Amniotic stem cell (primary cell): ENCODE measurements at places on chromosomes 1 and 21.

DNA sequence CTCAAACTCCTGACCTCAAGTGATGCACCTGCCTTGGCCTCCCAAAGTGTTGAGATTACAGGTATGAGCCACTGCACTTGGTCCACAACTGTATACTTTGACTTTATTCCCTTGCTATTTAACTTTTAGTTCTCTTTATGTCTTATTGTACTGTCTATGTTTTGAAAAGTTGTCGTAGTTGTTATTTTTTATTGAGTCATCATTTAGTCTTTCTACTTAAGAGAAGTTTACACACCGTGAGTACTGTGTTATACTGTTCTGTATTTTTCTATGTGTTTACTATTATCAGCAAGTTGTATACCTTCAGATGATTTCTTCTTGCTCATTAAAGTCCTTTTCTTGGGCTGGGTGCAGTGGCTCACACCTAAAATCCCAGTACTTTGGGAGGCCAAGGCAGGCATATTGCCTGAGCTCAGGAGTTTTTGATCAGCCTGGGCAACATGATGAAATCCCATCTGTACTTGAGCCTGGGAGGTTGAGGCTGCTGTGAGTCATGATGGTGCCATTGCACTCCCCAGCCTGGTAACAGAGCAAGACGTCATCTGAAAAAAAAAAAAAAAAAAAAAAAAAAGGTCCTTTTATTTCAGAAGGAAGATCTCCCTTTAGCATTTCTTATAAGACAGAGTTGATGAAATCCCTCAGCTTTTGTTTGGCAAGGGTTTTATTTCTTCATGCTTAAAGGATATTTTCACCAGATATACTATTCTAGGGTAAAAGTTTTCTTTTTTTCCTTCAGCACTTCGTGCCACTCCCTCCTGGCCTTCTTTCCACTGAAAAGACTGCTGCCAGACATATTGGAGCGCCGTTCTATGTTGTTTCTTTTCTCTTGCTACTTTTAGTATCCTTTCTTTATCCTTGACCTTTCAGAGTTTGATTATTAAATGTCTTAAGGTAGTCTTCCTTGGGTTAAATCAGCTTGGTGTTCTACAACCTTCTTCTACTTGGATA is 47.6 kb downstream of the TNFSF18 start:
- DNase-seq: no peak

DNA sequence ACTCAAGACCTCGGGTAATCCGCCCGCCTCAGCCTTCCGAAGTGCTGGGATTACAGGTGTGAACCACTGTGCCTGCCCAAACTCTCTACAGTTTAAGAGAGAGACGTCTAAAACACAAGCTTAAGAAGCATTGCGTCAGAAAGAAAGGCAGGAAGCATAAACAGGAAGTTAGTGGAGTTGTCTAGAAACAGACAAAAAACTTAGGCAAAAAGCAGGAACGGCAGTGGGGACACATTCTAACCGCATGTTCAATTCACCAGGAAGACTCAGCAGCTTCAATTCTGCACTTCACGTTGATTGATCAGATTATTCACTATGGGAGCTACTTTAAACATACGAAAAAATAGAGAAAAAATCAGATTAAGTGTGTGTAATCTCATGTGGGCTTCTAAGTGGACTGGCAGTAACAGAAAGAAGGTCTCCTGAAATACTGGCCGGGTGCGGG is 7.4 kb downstream of the CFAP74 start:
- DNase-seq: no peak

DNA sequence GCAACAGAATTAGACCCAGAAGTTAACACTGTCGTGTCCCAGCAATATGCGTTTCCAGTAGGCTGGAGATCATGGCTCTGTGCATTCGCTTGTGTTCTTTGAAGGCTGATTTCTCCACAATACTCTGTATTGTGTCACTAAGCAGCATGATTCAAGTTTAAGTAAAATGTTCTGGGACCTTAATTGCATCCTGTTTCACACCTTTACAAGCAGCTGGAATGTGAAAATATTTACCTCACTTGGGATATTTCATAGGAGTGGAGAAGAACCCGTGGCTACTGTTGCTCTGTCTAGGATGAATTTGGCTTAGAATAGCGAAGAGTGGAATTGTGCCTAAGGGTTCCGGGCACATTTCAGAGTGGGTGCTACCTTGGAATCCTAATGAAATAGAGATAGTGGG is 6.3 kb downstream of the PTGFRN start:
- no peak for DNase-seq

- DNase-seq: no peak
These were observed 27.3 kb downstream of the ZNF691 start for GRCh38 chr1:42873670-42874069.

DNA sequence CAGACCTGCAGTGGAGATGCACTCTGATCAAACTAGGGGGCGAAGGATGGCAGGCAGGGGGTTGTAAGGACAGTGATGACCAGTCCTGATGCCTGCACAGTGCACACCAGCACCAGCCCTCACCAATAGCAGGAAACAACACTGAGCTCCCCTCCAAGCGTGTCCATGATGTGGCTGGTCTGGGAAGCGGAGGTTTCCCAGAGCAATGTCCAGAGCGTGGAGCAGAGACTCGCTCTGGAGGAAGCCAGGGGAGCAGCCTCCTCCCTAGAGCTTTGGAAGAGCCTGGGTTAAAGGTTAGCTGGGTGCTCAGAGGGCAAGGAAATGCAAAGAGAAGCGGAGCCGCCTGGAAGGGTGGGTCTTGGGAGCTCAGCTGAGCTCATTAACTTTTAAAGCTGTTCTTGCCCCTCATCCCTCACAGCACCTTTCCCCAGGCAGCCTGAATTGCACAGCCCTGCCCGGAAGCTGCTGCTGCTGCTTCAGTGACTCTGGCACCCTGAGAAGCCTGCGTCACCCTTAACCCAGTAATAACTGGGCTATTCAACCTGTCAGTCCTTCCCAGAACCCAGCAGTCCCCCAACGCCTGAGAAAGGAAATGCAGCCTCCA is 162.2 kb upstream of the RAB4A start:
- no peak for DNase-seq

DNA sequence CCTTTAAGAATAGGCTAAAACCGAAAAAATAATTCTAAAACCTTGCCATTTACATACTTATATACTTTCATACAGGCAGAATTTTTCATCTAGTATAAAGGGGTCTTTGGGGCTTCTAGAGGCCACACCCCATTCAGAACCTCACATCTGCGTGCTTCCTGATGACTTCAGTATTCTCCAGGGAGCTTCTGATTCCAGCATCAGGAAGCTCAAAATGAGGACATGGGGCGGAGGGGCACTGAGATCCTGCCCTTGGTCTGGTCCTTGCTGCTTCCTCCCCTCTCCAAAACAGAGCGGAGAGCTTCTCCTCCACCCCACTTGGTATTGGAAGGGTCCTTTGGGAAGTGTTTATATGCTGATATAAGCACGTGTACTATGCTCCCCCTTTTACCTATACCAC is 13.8 kb downstream of the PAX7 start:
- DNase-seq: no peak

DNA sequence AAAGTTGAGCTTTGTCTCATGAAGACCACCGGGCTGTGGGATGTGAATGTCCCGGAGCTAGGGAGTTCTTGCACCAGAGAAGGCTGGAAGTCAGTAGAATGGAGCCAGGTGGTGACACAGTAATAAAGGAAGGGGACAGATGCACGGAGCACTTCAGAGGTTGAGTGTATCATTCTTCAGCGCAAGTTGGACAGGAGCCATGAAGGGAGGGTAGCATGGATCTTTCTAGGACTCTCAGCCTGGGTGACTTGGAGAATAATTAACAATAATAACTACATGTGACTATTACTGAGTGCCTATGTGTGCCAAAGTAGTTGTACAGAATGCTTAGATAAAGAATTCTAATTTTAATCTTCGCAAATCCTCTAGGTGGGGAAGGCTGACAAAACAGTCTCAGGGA is 258.7 kb upstream of the AJAP1 start:
- no peak for DNase-seq

DNA sequence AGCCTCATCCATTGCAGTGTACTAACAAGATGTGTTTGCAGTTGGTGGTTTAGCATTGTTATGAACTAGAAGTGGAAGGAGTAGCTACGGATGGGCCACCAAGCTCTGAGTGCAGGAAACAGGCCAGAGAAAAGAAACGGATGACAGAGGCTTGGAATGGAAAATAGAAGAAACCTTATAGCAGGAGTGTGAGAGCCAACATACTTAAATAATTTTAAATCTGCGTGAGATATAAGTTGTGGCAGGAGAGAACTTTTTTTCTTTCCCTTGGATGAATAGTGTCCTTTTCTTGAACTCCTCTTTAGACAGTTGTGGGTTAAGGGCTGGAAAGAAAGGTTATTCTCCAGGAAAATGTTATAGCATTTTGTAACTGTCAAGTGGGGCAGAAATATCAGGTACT is 54.2 kb downstream of the RGL1 start:
- no peak for DNase-seq

DNA sequence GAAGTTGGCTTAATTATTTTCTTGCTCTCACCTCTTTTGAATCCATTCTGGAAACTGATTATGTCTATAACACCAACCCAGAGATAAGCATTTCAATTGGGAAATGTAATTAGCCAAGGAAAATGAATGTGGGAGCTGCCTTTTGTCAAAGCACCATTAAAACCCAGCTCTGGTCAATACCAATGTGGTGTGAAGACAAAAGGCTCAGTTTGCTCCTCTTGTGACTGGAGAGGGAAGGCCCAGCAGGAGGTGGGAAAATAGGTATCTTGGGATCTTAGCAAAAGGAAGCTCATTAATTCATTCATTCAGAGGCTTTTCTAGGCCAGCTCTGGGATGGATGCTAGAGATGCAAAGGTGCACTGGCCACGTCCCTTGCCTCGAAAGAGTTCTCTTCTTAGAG is 75.0 kb upstream of the SELENON start:
- DNase-seq: no peak

- no peak for DNase-seq
These were observed 860.4 kb downstream of the PLA2G4A start for GRCh38 chr1:187689129-187689528.

- DNase-seq: no peak
These were observed 6.1 kb downstream of the RLF start for GRCh38 chr1:40167317-40167716.

GRCh38 chr1:22646384-22646783 is 3.0 kb downstream of the C1QC start:
- no peak for DNase-seq

DNA sequence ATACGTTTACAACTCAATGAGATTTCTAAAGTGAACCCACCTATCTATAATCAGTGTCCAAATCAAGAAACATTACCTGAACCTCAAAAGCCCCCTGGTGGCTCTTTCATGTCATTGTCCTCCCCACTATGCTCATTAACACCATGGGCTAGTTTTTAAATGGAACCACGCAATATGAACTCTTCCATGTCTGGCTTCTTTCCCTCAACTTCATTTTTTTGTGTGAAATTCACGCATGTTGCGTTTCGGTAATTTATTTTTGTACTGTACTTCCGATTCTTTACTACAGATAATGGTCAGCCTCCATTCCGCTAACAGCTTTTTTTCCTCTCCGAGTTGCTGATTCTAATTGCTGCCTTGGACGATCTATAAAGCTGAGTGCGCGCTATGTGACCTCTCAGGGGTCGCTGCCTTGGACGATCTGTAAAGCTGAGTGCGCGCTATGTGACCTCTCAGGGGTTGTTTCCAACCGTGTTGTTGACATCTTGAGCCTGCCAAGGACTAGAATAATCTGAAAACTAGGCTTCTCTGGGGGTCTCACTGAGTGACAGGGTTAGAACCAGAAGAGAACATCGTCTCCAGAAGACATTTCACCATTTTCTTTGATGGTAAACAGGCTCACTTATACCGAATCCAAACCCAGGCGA is 1.1 kb upstream of the CACYBP start:
- no peak for DNase-seq

DNA sequence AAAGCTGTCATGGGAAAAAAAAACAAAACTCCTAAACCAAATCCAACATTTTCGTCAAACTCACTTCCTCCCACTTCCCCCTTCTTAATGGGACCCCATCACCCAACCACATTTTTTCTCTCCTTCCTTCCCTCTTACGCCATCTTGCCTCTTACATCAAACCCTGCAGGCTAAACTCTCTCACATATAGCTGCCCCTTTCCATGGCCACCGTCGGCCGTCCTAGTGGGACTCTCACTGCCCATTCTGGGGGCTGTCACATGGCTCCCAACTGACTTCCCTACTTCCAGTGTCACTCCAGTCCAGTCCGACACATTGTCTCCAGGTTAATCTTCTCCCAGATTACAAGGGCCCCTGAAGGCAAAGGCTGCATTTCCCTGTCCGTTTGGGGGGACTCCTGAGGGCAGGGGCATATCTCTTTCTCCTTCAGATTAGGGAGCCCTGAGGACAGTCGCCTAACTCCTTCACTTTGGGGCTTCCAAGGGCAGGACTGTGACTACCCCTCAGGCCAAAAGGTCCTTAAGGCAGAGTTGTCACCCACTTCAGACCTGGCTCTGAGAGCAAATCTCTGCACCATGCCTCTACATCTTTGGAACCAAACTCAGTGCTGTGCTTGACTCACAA is 658 bp downstream of the UBXN11 start:
- no peak for DNase-seq

DNA sequence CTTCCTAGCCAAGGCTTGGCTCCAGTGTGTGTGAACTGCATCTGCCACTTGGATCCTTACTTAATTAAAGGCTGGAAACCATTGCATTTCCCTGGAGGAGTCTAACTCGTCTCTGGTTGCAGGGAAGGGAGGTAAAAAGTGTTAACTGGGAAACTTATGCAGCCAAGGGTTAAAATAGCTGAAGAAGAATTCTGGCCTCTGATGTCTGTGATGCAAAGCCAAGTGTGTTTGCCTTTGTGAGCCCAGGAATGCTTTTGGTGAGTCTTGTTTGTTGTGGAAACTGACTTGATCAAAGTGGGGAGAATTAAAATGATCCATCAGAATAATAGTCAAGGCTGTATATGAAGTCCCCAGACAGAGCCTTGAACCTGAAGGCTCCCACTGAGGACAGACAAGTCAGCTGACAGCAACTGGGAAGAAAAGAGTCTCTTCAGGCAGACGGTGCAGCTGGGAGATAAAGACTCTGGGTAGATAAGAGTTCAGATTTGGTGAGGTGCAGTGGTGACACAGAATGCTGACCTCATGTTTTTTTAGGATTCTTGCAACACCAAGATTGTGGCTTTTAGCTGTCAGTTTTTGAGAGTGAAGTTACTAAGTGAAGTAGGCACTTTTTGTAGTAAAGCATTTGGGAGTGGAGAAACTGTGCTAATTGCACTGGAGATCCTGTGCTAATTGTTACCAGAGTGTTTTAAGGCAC is 59.5 kb upstream of the WLS start:
- no peak for DNase-seq

DNA sequence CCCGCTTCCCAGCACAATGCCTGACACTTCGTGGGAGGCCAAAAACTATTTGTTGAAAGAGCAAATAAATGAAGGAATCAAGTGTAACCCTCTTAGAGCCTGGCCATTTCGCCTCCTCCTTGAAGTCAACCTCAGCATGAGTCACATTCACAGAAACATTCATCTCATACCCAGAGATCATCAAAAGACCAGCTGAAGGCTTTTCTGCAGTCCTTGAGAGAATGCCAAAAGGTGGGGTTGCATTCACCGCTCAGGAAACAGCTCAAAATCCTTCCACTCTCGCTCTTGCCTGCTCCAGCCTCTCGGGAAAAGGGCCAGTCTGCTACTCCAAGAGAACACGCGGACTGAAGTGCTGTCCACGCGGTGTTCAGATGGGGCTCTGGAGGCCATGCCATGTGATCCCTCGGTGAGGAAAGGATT is 90.0 kb downstream of the VWA5B1 start:
- no peak for DNase-seq

- DNase-seq: no peak
These were observed 307.9 kb downstream of the HLX start for GRCh38 chr1:221187174-221187573.

GRCh38 chr1:244280201-244280600 is 171.5 kb downstream of the ADSS2 start:
- DNase-seq: no peak

- DNase-seq: no peak
These were observed 11.7 kb downstream of the TAGLN2 start for GRCh38 chr1:159913451-159914192.

GRCh38 chr1:111570781-111571181 is 48.8 kb upstream of the RAP1A start:
- DNase-seq: no peak
